ENCODE measurements at places on chromosomes 16 and 17.
A peak's percentile ranks its signal among the peaks of the same experiment; 100 is the strongest.

DNA sequence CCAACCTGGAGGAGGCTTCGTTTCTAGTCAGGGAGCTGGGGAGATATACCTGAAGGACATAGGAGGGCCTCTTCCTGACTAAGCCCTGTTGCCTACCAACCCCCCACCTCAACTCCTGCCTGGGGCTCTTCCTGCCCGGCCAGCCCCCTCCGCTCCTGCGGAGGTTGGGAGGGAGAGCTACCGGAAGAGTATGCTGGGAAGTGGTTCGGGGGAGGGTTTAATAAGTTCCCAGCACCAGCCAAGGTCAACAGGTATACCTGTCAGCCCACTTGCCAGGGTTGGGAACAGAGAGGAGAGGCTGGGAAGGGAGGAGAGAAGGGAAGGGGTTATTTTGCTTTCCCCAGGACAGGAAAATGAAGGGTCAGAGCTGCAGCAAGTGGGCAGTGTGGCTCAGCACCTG, 4.7 kb downstream of the PPP1R1B start:
- no peak for DNase-seq

DNA sequence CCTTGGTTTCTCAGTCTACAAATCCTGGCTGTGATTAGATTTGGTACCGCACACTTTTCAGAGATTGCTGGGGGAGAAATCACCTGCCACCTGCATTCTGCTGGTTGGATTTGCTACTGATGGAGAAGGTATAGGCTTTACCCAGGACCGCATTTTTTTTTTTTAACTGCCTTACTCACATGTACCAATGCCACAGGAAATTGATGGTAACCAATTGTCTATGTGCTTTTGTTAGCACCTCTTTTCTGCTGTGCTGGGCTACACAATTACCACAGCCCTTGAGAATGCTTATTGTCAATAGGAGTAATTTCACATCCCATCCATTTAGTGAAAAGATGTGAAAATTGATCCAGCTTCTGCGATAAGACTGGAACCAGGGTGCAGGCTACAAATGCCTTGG, 74.4 kb upstream of the TANC2 start:
- no peak for DNase-seq

DNA sequence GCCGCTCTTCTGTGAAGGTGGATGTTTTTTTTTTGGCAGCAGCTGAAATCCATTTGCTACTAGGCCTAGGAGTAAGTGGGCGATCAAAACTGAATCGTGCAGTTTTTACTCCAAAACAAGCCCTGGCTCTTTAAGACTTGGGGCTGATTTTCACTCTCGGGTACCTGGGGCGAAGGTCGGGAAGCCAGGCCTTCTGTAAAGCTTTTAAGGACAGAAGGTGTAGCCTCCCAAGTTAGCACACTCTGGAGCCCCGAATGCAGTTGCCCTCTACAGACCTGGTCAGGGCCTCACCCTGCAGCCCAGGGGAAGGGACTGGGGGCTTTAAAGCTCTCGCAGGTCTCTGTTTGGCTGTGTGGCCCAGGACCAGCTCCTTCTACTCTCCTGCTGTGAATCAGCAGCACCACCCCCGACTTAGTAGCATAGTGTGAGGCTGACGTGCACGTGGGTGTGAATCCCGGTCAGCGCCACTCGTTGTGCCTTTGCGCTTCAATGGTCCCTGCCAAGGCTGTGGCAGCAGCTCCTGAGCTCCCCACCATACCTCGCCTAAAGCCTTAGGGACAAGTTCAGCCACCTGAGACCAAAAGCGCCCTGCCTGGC, 49.9 kb downstream of the TMEM235 start:
- DNase-seq: no peak

DNA sequence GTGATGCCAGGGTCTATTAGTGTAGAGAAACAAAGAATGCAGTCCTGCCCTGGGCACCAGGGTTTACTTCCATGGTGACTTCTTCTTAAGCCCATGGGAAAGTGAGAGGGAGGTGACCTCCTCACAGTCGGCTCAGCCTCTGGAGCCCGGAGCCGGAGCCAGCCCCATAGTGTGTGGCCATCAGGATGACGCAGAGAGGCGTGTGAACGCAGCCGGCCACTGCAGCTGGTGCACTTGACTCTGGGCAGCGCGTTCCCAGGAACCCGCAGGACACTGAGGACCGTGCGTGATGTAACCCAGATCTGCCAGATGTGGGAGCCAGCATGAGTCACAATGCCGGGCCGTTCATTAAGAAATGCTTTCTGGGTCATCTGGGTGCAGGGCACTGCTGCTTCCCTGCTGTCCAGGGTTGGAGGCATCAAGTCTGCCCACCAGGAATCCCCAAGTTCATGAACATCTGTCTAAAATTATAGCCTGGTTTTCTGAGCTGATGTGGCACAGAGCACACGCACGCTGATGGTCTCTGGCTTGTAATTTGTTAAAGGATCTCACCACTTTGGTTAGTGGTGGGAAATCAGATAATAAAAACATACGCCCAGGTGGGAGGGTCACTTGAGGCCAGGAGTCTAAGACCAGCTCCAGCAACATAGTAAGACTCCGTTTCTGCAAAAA, 114.1 kb downstream of the PITPNC1 start:
- DNase-seq: peak; percentile 16

DNA sequence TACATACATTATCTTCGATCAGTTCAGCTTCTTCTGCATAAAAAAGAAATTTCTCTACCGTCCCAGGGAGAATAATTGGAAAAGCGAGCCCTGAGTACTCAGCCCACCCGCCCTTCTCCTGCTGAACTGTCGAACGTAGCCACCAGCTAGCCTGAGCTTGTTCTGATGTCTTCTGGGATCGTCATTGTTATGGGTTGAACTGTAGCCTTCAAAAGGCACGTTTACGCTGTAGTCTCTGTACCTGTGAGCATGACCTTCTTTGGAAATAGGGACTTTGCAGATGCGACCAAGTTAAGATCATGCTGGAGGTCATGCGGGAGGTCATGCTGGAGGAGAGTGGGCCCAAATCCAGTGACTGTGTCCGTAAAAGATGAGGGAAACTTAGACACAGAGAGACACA, 86.2 kb downstream of the CMIP start:
- no peak for DNase-seq

- no peak for DNase-seq
Observed at GRCh38 chr16:57513371-57514102, 22.8 kb downstream of the CCDC102A start.

DNA sequence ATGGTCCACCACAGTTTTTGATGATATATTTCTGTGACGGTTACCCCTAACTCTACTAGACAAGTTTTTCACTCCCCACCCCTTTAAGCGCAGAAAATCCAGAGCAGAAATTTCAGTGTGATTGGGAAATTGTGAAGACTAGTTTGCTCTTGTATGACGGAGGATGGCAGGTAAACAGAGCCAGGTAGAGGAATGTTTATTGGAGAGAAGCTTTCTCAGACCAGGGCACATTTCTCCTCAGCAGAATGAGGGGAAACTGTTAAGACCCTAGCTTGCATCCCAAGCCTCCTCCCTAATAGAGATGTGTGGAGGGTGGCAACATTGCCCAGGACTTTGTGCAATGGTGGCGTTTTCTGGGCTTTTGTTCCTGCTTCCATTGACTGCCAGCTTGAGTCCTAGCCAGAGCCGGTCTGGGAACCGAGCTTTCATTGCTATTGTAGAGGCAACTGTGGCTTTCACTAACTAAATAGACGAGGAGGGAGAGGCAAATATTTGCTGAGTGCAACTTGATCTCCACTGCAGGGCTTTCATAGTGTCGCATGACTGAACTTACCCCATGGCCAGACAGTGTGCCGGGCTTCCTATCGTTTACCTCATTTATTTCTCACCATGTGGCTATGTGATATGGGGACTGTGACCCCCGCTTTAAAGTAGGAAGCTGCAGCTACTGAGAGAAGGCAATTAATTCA, 159.6 kb upstream of the MPHOSPH6 start:
- peak; percentile 18 for DNase-seq

- DNase-seq: no peak
Observed at GRCh38 chr16:70743791-70744190, 57.2 kb downstream of the VAC14 start.

DNA sequence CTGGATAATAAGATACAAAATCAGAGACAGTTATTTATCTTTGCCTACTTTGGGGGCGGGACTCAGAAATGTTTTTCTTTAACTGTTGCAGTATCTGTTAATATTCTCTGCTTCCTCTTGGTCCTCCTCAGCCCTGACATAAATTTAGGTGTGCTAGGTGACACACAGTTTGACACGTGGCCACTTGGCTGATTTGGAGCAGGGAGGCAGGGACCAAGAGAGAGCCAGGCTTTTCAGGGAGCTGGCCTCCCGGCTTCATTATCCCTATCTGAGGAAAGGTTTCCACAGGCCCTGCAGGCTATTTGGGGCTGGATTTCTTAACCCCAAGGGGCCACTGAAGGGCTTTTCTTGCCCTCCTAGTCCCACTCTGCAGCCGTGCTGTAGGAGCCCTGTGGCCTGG, 20.1 kb upstream of the NAT9 start:
- DNase-seq: no peak

- DNase-seq: no peak
Observed at GRCh38 chr17:81135505-81136278, 29.6 kb upstream of the PVALEF start.

- DNase-seq: peak; percentile 11
Observed at GRCh38 chr16:83356266-83356665, 451.5 kb upstream of the HSBP1 start.

DNA sequence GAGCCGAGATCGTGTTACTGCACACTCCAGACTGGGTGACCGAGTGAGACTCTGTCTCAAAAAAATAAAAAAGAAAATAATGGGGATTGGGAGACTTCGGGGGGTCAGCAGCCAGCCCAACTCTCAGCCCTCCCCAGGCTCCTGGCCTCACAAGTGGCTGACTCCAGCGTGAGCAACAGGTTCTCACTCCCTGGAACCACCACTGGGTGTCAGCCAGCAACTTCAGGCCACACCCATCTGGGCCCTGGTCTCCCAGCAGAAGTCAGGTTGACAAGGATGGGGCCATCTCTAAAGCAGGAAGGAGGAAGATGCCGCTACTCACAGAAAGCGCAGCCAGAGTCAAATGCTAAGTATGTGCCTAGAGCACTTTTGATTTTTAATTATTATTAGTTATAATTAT, 139.4 kb downstream of the C16orf78 start:
- no peak for DNase-seq

DNA sequence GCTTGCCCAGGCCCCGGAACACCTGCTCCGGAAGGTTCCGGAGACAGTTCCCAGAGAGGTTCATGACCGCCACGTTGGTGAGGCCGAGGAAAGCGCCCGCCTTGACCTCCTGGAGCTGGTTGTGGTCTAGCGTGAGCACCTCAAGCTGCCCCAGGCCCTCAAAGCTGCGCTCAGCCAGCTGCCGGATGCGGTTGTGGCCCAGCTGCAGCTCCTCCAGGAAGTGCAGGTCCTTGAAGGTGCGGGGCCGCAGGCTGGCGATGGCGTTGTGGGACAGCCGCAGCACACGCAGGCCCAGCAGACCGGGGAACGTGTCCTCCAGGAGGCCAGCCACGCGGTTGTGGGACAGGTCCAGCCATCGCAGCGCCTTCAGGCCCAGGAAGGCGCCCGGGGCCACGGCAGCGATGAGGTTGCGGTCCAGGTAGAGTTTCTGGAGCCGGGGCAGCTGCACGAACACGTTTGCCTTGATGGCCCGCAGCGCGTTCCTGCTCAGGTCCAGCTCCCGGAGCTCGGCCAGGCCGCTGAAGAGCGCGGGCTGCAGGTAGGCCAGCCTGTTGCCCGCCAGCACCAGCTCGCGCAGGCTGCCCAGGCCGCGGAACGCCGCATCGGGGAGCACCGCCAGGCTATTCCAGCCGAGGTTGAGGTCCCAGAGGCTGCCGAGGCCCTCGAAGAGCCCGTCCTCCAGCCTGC, 2.1 kb downstream of the IGFALS start:
- DNase-seq: no peak

GRCh38 chr17:65332375-65332774, 195.2 kb downstream of the RGS9 start:
- no peak for DNase-seq

GRCh38 chr17:73419881-73420280, 108.1 kb upstream of the CDC42EP4 start:
- DNase-seq: no peak

GRCh38 chr16:167122-167690, 1.4 kb downstream of the HBM start:
- no peak for DNase-seq

GRCh38 chr17:72863526-72864211, 228.8 kb downstream of the SLC39A11 start:
- DNase-seq: no peak

DNA sequence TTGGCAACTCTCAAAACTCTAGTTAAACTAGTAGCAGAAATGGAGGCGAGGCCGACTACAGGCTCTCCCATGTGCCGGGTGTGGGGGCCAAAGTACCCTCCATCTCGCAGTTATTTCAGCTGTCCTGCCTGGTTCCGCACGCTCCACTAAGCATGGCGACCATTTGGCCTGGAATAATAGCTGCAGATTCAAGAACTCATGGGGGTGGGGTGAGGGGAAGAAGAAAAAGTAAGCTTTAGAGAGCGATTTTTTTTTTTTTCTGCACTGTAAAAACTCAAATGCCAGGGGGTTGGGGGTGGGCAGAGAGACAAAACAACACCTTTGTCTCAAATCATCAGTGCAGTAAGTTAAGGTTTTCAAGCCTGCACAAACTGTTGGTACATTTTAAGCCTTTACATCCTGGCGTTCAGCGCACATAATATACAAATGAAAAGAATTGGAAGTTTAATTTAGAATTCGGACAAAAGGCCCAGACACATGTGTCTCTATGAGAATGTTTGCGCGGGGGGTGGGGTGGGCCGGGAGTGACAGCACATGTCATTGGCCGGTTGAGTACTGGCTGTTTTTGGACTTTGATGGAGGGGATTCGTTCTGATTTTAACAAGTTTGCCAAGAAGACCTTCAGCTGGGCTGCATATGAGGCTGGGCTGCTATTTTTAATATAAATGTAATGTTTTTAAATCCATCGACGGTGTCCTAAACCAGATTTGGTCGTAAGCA, 694.7 kb upstream of the SALL1 start:
- DNase-seq: no peak

GRCh38 chr17:773467-774312, 8.4 kb downstream of the GLOD4 start:
- DNase-seq: no peak

DNA sequence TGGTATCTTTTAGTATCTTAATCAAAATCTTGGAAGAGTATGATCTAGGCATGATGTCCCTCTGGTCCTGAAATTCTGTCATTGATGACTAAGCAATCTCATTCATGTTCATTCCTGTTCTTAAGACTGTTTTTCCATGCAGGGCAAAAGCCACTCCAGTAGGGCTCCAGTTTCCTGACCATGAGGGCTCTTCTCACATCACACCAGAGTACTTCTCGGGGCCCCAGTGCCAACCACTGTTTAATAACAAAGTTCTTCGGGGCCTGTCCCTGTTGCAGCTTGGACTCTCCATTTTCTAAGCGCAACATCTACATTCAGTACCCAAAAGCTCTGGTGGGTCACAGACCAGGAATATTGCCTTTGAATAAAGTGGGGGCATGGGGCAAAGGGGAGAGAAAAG, 52.0 kb downstream of the IRX6 start:
- no peak for DNase-seq

Data from progenitor cell of endocrine pancreas (in vitro differentiated cells).